ENCODE measurements at places on chromosomes 7 and 10.
A peak's percentile ranks its signal among the peaks of the same experiment; 100 is the strongest.

DNA sequence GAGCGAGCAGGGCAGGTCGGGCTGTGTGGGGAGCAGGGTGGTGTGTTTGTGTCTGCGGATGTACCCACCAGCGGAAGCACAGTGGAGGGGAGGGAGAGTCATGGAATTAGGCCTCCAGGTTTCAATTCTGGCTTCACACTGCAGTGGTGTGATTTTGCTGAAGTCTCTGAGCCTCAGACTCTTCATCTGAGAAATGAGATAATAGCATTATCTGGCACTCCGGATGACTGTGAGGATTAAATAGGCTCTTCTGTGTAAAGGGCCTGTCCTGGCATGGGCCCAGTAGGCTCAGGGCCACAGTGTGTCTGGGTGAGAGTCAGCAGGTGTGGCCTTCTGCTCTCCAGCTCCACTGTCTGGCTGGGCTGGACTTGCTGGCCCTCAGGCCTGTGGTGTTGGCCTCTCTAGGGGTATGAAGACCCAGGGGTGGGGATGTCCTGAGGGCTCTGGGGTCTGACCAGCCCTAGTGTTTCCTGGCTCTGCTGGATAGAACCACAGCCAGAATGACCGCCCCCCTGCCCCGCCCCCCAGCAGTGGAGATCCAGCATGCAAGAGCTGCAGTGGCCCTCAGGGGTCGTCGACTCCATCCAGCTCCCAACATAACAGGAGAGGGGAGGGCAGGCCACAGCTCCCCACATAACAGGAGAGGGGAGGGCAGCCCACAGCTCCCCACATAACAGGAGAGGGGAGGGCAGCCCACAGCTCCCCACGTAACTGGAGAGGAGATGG, 178.6 kb downstream of the RPS24 start:
- DNase-seq, result no peak

DNA sequence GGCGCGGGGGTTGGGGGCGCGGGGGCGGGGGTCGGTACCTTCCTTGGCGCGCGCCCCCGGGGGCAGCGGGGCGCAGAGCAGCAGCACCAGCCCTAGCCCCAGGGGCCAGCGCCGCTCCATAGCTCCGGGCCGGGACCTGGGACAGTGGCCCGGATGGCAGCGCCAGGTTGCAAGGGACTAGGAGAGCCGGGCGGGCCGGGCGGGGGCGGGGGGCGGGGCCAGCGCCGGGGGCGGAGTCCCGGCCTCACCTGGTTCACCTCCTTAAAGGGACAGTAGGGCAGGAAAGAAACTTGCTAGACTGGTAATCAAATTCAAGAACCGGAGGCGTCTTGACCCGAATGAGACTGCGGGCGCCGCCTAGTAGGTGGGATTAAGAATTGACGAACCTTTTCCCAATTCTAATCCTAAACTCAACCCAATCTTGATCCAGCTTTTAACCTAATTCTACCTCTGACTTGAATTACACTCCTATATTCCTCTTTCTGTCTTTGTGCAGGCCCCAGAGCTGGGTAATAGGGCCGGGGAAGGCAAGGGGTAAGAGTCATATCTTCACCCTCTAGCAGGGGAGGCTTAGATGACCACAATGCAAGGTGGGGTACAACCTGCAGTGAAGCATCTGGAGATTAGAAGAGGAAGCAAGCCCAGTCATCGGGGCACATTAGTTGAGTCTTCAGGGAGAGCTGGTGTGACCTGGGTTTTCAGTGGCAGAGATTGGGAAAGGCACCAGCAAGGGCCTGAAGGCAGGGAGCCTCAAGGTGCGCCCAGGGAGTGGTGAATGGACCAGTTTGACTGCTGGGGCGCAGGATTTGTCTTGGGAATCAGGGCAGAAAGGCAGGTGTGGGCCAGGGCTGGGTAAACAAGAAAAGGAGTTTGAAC, at the start of gene EPHA1:
TSS of gene EPHA1 (minus strand) at position 171 of the 876 bp plus-strand sequence. CDS start at position 120, 51 bp downstream.
- no peak for DNase-seq

- no peak for DNase-seq
Observed at GRCh38 chr7:157627646-157628045, 290.8 kb downstream of the DNAJB6 start.

GRCh38 chr10:77888356-77888703, 38.2 kb downstream of the DLG5 start:
- DNase-seq, result no peak

- DNase-seq, result no peak
Observed at GRCh38 chr7:14714161-14714728, 188.3 kb downstream of the DGKB start.

GRCh38 chr7:44274623-44274975, 50.8 kb downstream of the CAMK2B start:
- no peak for DNase-seq

DNA sequence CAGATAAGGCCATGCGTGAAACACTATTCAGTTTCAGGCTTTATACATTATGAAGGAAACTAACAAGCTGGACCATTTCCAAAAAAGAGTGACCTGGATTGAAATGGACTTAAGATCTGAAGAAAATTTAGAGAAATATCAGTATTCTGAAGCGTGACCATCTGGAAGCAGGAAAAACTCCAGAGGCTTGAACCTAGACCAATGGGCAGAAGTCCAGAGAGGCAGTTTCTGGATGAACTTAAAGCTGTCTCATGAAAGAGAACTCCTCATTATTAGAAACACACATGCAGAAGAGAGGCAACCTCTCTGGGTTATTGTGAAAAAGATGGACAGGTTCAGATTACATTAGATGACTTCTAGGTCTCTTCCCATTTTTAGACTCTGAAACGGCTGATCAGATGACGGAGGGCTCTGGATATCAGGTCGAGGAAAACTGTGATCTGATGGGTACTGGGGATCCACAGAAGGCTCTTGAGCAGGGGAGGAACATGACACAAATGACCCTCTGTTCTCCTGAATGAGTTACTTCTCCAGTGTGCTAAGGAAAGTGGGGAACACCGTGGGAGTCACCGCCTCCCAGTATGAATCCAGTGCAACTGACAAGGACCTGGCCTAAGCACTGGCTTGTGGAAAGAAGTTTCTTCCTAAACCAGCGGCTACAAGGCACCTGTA, 116.5 kb downstream of the SPDYE5 start:
- no peak for DNase-seq

GRCh38 chr7:957418-958220, 3.1 kb upstream of the ADAP1 start:
- no peak for DNase-seq

DNA sequence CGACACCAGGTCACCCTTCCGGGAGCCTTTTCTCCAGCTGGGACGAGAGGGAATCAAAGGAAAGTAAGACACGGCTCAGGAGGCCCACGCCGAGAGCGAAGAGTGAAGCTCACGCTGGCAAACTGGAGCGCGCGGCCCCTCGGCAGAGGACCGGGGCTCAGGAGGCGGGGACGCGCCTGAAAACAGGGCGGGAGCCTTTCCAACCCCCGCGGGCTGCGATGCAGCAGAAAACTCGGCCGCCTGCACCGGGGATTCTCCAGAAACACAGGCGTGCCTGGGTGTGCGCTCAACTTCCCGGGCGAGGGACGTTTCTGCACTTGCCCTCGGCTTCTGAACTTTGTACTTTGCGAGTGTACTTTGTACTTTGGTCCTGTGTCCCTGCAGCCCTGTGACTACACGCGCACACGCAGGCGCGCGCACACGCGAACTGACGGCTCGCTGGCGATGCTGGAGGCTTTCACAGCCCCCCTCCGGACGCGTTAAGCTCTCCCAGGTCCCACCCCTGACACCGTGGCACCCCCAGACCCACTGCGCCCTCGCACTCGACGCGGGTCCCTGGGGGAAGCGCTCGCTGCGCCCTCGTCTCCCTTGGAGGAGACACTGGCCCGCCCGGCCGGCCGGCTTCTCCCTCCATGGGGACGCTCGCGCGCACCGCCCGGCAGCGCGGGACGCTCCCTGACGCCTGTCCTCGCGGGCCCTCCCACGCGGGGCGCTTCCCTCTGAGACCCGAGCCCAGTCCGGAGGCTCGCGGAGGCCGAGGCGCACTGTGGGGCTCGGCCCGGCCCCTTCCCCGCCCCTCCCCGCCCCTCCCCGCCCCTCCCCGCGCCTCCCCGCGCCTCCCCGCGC, 588 bp upstream of the PAOX start:
- DNase-seq, result peak; percentile 51

GRCh38 chr10:35924759-35925158, 282.7 kb upstream of the FZD8 start:
- DNase-seq, result no peak

- no peak for DNase-seq
Observed at GRCh38 chr10:102065561-102066398, 631 bp downstream of the HPS6 start.

DNA sequence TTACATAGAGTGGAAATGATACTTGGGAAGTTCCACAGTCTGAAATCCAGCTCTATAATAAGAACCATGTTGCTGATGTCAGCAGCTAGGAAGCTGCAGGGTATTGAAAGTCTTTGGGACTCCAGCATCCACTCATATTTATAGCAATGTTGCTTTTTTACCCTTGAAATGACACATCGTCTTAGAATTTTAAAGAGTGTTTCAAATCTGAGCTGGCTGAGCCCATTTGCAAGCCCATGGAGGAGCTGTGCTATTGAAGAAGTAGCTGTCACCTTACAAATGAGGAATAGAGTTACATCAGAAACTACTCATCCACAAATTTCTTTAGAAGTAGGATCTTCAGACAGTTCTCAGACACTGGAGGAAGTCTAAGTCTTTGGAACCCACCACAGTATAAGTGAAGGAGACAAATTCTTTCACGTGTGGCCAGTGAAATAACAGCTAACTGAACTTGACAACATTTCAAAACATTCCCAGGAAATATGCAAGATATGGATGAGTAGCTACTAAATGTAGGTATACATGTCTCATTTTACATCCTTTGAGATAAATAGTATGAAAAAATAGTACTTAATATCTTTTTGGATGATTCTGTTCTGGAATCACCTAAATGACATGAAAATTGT, 203.6 kb downstream of the ZNF365 start:
- DNase-seq, result no peak

- DNase-seq, result no peak
Observed at GRCh38 chr10:130929422-130930325, 381.8 kb downstream of the TCERG1L start.
